ENCODE measurements at places on chromosomes 7 and 10. TPM values are rescaled to one million over a fixed set of nuclear protein-coding genes. Genes with fewer than 3 reads are reported as not detected.
A peak's percentile ranks its signal among the peaks of the same experiment; 100 is the strongest.

MMRN2 gene
- total RNA-seq: 1.1 TPM

MTERF1 gene
- 13.6 TPM for total RNA-seq

CLDN4 gene
- 0.59 TPM for total RNA-seq

STEAP2 gene
- total RNA-seq: 9.8 TPM

OR2A5 gene
- not detected for total RNA-seq

DNA sequence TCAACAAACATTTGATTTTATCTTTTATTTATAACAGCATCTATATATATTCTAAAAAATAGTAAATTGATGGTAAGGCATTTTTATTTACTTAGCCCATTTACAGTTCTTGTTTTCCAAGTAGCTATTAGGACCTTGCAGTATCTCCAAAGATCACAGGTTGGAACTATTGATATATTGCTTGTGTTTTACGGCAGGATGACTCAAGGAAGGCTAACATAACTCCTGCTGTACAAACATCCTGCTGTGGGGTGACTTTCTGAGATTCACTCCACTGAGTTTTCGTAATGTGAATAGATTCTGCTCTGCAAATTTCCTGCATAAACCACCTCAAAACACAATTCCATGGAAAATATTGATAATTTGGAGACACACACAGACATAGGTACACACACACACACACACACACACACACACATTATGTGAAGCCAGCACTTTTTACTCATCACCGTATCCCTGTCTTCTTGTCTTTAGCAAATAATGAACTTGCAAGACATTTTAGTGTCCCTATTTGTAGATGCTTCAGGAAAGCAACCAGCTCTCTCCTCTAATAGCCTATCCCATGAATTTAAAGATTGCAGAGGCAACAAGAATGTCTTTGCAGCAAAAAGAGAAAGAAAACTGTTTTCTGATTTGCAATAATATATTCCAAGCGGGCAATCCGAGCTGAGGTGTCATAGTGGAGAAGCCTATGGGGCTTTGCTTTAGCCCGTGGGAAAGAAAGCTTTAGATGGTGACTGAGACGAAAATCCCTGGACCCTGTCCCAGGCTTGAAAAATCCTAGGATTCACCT is 722 bp downstream of the AGR2 start:
- DNase-seq: no peak

- no peak for DNase-seq
These were observed 42.8 kb upstream of the SEPHS1 start for GRCh38 chr10:13390604-13391522.

GRCh38 chr10:117320050-117320665 is 55.1 kb downstream of the PDZD8 start:
- DNase-seq: no peak

- DNase-seq: peak; percentile 90
These were observed 491 bp upstream of the SH2D4B start for GRCh38 chr10:80537086-80537735.

DNA sequence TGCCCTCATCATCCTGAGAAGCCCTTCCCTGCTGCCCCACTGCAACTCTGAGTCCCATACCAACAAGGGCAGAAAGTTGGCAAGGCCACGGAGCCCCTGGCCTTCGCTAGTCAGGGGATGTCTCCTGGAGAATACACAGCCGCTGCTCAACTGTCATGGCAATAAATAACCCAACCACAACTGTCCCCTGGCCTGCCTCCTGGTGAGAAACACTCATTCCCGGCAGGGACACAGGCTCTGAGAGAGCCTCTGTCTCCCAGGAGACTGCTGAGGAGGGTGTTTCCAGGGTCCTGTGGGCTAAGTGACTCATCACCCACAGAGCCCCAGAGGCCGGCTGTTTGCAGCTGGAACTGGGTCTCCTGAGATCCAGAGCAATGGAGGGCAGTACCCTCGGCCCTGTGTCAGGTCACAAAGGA is 354.1 kb downstream of the TNS3 start:
- DNase-seq: peak; percentile 88

DNA sequence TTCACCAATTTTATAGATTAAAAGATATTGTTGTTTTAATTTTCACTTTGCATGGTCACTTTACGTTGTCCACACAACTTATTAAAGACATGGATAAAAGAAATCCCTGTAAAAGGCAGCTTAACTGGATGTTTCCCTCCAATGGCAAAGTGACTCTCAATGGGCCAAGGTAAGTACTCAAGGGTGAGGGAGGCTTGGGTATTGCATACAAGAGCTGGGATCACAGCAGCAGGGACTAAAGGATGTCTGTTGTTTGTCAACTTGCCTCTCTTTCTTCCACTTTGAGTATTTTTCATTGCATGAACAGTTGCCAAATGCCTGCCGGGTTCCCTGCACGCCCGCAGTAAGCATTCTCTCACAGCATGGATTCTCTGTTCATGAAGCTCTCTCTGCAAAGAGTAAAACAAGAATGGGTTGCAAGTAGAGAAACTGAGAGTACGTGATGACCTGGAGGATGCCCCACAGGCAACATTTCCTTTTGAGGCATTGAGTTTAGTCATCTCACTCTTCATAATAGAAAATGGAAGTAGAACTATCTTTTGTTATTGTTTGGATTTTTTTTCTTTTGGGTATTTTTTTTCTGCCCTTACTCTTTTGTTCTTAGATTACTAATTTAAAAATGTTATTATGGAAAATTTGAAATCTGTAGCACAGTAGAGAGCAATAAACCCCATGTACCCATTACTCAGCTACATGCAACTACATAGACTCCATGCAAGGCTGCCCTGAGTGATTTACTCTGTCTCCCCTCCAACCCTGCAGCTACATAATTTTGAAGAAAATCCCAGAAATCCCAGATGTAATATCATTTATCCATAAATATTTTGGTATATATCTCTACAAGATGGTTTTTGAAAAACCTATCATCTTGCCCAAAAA is 26.3 kb downstream of the GPR141 start:
- DNase-seq: no peak

DNA sequence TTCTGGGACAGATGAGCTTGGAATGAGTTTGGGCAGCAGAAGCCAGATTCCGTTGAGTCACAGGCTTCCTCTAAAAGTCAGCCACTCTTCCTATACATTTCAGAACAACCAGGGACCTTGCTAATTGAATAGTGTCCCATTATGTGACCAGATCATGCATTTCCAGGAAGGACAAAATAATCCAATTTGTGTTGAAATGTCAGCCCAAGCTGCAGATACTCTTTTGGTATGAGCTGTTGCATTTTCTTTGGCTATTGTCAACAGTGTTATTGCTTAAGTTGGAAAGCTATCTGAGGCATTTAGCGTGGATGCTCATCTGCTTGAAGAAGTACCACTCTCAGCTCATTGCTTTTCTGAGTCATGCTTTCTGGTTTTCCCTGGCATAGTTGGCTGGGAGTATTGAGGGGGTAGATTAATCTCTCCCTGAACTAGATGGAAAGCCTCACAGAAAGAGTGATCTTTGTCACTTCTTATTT is 223.7 kb upstream of the HABP2 start:
- no peak for DNase-seq

- DNase-seq: no peak
These were observed 33.4 kb downstream of the PARD3 start for GRCh38 chr10:34781711-34782110.

- no peak for DNase-seq
These were observed 63.1 kb upstream of the LEP start for GRCh38 chr7:128177768-128178550.
